ENCODE measurements at places on chromosomes 6 and 20.

GRCh38 chr6:321158-321438 is 28.8 kb downstream of the DUSP22 start:
- no peak for DNase-seq

- peak; percentile 60 for DNase-seq
Measured at GRCh38 chr6:44593539-44593944, 206.0 kb downstream of the CDC5L start.

- no peak for DNase-seq
Measured at GRCh38 chr20:24135781-24136180, 147.2 kb upstream of the GGTLC1 start.

DNA sequence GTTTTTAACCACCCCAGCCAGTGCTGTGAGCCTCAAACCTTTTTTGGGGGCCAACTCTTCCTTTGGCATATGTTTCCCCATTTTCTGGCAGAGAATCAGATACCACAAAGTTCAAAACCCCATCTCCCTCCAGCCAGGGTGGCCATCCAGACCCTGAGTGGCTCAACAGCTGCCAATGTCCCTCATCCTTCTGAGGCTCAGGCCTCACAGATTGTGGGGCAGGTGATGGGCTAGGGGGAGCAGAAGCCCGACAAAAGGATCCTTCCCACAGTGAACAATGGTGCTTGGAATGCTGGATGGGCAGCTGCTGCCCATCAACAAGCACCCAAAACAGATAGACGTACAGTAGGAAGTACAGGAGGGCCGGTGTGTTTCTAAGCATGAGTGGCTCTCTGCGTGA is 42.6 kb upstream of the IL17A start:
- DNase-seq = no peak

- DNase-seq = no peak
Measured at GRCh38 chr6:1762203-1762602, 152.5 kb downstream of the FOXC1 start.
